Kidney (tissue), 22 donors: ENCODE measurements at places on chromosomes 4 and X. TPM values are rescaled to one million over a fixed set of nuclear protein-coding genes. Genes with fewer than 3 reads are reported as not detected.

- DNase-seq, result no peak
Observed at GRCh38 chrX:37854748-37855147, 7.4 kb upstream of the DYNLT3 start.

DNA sequence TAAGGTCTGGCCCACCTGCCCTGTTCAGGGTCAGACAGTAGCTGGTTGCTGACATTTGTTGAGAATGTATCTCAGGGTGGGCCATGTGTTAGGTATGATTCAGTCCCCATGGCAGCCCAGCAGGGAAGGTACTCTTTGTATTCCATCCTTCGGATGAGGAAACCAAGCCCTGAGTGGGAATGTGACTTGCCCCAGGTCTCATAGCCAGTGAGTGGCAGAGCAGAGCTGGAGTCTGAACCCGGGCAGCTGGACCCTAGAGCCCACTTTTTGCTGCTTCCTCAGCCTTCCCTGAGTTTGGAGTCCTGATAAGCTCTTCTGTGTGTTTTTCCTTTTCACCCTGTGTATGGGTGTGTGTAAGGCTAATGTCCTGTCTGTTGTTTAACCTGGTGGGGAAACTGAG is 21.6 kb upstream of the UBA1 start:
- DNase-seq, result no peak

DNA sequence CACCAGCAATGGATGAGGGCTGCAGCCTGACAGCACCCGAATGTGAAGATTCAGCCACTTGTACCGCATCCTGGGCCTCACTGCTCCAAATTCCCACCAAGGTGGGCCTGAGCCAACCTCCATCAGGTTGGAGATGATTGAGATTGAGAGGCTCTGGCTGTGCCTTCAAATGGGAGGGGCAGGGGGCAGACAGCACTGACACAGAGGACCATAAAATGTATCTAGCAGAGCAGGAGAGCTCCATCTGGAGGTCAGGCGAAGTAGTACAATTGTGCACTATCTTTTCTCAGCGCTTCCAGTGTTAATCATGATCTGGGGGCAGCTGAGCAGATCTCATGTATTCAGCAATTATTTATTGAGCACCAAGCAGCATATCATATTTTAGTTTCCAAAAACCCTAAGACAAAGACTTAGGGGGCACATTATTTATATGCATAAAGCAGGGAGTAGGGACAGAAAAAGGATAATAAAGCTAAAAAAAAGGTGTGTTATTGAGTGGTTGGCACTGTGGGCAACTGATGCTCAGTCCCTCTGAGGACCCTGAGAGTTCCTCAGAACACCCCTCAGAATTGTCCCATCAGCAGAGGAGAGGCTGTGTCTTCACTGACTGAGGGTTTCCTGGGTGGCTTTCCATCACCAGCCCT is 31.6 kb upstream of the C1QTNF7 start:
- peak; percentile 59 for DNase-seq

Gene PHOX2B
- total RNA-seq, result not detected

DNA sequence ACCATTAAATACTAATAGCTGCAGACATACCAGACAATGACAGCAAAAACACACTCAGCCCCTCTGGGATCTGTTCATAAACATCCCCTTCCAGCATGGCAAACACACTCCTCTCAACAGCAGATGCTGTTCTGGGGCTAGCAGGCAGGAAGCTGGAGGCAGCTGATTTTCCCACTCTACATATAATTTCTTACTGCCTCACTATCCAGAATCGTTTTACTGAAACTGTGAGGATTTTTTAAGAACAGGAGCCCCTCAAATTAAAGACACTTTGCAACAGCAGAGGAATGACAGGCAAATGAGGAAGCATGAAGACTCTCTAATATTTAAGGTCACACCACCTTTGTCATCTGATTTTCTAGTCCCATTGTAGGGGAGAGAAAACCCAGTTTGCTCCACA is 2.2 kb downstream of the MAPK10 start:
- DNase-seq, result no peak

Gene BBS12
- total RNA-seq, result 9.9 TPM

- DNase-seq, result peak; percentile 58
Observed at GRCh38 chr4:52869196-52869595, 7.1 kb downstream of the RASL11B start.

Gene GK
- 12.5 TPM for total RNA-seq

Gene TMEM154
- 11.0 TPM for total RNA-seq

Gene SH3BP2
- total RNA-seq, result 128 TPM

GRCh38 chrX:33741807-33742206 is 390.3 kb downstream of the FAM47A start:
- DNase-seq, result no peak

DNA sequence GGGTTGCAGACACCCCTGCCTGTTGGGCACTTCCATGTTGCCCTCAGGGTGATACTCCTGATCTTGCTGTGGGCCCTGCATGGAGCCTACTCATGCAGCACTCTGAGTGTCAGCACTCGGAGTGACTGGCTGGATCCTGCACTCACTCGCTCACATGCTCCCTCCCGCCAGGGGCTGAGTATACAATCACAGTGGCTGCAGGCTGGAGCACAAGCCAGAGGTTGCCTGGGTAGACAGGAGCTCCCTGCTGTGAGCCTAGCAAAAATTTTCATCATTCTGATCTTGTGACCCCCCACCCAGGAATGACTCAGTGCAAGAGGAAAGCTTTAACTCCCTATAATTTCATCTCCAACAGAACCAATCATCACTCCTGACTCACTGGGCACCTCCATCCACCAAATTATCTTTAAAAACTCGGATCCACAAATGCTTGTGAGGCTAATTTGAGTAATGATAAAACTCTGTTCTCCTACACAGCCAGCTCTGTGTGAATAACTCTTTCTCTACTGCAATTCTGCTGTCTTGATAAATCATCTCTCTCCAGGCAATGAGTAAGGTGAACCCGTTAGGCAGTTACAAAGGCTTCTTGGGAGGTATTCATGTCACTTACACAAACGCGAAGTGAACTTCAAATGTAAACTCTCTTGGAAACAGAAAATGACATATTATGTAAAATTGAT is 1180.8 kb upstream of the PABPC4L start:
- no peak for DNase-seq

Gene CTAG2
- total RNA-seq, result 0.28 TPM

DNA sequence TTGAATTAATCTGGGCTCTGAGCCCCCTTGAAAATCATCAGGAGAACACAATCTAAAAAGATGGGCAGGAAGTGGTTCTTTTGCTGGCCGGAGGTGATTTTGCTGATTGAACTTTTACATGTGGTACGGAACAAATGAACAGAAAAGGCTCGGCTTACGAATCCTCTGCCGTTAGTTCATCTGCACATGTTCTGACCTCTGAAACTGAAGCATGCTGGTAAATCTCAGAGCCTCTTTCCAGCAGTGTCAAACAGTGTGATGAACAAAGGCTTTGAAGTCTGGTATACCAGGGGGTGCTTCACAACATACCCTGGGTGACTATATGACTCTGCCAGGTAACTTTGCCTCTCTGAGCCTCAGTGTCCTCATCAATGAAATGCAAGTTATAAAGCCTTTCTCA is 194.2 kb upstream of the C1QTNF7 start:
- DNase-seq, result no peak

Gene IQSEC2
- total RNA-seq, result 20.9 TPM

- no peak for DNase-seq
Observed at GRCh38 chr4:7978907-7979651, 39.4 kb upstream of the AFAP1 start.

DNA sequence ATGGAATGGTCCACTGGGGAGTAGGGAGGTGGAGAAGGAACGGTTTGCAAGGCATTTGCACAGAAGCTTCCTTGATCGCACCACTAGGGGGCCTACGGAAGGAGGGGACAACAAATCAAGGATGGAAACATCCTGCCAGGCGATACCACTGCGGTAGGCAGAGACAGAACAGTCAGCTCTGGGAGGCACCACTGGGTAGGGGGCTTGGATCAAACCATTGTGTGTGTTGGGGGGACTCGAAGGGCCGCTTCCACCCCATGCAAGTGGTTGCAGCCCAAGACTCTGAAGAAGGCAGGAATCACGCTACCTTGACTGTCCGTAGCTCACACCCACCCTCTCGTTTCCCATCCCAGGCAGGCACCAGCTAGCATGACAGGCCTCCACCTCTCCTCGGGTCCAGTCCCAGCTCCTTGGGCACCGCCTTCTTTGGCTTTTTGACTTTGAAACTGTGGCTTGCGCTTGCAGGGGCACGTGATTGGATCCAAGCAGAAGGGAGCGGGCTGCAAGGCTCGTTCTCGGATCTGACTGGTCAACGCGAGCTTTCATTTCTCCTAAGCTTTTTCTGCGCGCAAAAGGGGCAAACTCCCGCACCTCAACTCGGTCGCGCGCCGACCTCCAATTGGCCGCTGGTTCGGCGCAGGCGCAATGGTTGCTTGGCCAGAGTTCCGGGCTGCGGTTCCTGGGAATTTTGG is 28.4 kb downstream of the GAGE1 start:
- peak; percentile 74 for DNase-seq

DNA sequence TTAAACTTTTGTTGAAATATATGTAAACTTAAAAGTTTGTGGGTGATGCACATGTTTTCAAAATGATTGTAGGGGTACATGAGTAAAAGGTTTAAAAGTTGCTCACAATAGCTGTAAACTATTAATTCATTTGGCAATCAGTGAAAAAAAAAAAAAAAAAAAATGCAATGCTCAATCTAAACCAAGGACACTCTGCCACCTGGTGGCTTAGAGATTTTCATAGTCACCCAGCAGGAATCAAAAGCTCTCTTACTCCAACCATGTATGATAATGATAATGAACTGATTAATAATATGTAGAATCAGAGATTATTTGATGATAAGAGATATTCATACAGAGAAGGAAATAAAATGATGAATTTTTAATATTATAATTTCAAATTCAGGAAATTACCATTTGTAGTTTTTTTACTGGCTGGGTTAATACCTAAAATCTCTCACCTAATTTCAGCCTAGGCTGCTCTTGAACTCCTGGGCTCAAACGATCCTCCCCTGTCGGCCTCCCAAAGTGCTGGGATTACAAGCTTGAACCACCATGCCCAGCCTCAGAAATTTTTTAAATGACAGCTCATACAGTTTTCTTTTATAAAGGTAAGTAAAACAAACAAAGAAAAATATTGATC is 46.9 kb upstream of the SLC25A4 start:
- DNase-seq, result peak; percentile 39

DNA sequence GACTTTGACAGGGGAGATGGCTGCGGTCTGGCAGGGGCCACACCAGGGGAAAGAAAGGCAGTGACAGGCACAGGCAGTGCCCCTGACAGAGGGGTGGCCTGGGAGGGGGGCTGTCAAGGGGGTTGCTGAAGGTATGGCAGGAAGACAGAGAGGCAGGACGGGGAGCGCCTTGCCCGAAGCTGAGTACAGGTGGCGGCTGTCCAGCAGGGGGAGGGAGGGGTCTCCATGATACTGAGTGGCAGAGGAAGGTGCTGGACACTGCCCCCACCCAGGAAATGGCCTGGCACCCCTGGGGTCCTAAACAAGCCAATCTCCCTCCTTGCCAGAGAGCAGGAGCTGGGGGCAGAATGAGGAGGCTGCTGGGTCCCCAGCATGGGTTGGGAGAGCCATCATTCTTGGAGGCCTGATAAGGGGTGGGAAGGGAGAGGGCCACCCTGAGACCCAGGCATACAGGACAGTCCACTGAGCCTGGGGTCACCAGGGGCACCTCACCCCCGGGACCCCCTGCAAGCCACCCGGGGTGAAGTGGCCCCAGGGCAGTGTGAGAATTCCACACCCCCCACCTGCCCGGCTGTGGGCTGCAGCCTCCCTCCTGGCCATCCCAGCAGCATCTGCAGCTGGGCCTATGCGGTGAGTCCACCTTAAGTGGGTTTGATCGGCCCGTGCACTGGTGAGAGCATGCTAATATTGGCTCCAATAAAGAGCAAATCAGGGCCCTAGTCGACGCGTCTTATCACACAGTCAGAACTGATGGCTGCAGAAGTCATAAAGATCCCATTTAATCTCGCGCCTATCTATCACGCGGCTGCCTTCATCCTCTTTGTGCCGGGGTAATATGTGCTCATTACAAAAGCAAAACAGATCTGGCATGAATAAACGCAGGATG is 108.5 kb downstream of the FAM53A start:
- DNase-seq, result peak; percentile 48

DNA sequence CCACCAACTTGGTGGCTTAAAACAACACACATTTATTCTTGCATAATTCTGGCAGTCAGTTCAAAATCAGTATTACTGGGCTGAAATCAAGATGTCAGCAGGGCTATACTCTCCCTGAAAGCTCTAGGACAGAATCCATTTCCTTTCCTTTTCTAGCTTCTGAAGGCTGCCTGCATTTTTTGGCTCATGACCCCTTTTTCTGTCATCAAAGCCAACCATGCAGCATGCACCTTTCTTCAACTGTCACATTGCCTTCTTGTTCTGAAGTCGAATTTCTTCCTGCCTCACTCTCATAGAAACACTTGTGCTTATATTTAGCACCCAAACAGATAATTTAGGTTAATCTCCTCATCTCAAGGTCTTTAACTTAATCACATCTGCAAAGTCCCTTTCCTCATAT is 79.8 kb upstream of the PPP1R2C start:
- DNase-seq, result no peak

- no peak for DNase-seq
Observed at GRCh38 chrX:146754268-146754667, 55.3 kb upstream of the CXorf51B start.

Gene FBXL5
- 95.3 TPM for total RNA-seq

Gene NDST3
- 0.09 TPM for total RNA-seq

Gene SPRY1
- 134 TPM for total RNA-seq

- no peak for DNase-seq
Observed at GRCh38 chr4:14079601-14080000, 452.1 kb upstream of the BOD1L1 start.

DNA sequence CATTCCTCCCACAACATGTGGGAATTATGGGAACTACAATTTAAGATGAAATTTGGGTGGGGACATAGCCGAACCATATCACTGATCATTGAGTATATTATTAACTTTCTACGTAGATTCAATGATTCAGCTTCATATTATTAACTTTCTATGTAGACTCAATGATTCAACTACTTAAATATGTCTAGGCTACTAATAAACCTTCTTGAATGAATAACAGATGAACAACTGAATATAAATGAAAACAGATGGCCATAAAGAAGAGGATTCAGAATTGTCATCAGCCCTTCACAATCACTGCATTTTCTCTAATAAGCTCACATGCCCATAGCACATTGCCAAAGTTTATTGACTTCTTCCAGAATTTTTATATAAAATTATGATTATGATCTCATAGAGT is 57.0 kb downstream of the CEP44 start:
- DNase-seq, result no peak

- DNase-seq, result no peak
Observed at GRCh38 chrX:44914532-44915198, 41.7 kb downstream of the KDM6A start.
